ENCODE measurements at places on chromosomes 12 and 14.

DNA sequence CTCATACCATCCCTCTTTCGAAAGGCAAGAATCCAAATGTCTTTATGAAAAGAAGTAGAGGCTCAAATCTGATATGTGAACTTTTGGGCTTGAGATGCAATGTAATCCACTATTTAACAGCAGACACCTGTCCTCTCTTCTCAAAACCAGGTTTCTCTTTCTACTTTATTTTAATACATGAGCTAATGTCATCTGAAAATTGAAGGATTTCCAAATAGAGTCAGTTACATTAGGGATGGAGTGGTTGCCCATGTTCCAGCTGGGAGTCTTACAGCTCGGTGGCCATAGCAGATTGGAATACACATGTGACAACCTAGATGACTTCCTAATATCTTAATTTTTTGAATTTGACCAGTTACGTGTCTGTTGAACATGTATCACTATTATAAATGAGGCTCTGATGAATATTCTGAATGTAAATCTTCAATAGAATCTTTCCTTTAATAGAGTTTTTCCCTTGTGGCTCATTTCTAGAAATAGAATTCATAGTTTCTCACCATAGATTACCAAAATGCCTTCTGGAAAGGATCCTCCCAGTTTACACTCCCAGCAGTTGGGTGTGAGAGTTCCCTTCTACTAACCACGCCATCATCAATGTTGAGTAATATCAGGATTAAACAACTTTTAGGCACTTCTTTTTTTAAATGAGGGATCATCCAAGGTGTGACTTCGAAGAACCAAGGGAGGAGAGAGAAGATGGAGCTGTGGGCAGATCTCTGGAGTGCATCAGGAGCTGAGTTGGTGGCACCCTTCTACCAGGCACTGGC lies 49.2 kb downstream of the GPR135 start:
- no peak for DNase-seq

- DNase-seq: no peak
Observed at GRCh38 chr12:14843425-14843887, at the start of gene ART4. TSS of gene ART4 (minus strand) at chr12:14843526. CDS start at chr12:14843113, 413 bp downstream.

GRCh38 chr12:80374615-80375014 lies 69.4 kb upstream of the PTPRQ start:
- no peak for DNase-seq

DNA sequence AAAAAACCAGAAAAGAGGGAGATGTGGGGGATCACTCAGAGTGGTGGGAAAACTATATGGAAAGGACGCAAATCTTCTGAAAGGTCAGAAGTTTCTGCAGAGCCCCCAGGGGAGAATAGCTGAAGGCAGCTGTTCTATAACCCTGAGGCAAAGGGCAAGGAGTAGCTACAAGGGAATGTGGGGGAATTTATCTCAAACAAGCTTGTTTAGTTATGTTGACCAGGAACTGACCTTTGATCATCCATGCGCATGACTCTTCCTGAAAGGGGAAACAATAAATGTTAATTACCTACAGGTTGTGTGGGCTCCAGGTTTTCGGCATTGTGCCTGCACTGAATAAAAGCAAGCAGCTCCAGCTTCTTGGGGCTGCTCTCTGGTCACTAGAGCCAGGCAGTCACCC lies 968.5 kb downstream of the AACS start:
- no peak for DNase-seq

DNA sequence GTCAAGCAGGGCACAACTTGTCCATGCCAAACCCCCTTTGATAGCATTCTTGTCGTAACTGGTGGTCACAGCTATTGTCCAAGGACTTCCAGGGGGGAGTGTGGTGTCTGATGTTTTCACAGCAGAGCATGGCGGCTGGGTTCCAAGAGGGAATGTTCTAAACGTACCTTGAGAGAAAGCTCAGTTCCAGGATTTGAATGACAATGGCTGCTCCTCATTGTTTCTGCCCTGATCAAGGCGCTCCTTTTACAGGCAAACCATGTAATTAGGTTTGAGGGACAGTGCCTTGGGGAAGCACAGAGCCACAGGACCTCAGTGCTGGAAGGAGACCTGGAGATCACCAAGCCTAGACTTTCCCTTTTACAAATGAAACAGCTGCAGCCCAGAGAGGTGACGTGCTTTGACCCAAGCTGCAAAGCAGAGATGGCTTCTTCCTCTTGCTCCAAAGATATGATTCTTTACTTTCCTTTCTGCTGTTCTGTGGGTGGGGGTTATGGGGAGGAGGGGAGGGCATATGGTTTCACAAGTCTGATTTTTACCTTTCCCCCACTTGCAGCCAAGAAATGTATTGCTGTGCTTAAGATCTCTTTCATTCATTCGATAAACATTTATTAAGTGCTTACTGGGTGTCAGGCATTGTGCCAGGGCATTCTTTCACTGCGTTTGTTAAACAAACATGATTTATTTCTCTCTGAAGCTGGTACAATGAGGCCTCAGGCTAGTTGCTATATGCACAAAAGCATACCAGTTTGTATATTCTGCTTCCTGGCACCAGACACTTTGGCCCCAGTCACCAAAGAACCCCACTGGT lies 172.8 kb downstream of the KTN1 start:
- DNase-seq: no peak

DNA sequence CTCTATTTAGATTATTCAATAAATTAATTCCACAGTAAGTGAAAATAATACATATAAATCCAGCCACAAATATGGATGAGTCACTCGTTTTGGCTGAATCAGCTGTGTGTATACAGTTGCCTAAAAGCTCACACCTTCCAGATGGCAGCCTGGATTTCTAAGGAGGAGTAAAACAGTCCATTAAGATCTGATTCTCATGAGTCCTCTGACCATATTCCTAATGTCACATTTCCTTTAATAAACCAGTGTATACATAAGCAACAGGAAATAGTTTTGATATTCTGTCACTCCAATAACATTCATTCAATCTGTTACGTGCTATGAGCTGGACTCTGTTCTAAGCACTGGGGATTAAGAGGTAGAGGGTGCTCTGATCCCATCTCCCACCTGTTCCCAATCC lies 21.8 kb downstream of the MDM1 start:
- no peak for DNase-seq

Data from activated CD4-positive, alpha-beta T cell treated with anti-CD3 and anti-CD28 coated beads for 4 hours (primary cell).